AML-193 (cell line): ENCODE measurements at places on chromosomes 6 and 20.

GRCh38 chr20:26295006-26295405 is 598.4 kb upstream of the ZNF337 start:
- no peak for DNase-seq

- no peak for DNase-seq
These were observed 327.3 kb upstream of the RNF24 start for GRCh38 chr20:4342609-4343008.

GRCh38 chr6:20314866-20315845 is 86.5 kb upstream of the E2F3 start:
- no peak for DNase-seq

GRCh38 chr6:37202788-37203491 is 33.0 kb downstream of the PIM1 start:
- no peak for DNase-seq

DNA sequence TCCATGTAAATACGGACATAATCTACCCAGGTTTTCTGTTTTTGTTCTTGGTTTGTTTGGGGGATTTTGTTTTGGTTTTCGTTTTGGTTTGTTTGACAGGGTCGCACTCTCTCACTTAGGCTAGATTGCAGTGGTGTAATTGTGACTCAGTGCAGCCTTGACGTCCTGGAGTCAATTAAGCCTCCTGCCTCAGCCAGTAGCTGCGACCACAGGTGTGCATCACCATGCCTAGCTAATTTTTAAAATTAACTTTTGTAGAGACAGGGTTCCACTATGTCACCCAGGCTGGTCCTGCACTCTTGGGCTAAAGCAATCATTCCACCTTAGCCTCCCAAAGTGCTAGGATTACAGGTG is 37.8 kb upstream of the EYA4 start:
- DNase-seq = no peak

- DNase-seq = no peak
These were observed 106.5 kb downstream of the HACE1 start for GRCh38 chr6:104753251-104753650.

GRCh38 chr20:24634855-24635254 is 165.4 kb downstream of the SYNDIG1 start:
- DNase-seq = no peak

GRCh38 chr6:89566008-89566800 is 72.3 kb downstream of the LYRM2 start:
- DNase-seq = no peak

GRCh38 chr6:157265635-157266034 is 57.7 kb downstream of the TMEM242 start:
- no peak for DNase-seq

DNA sequence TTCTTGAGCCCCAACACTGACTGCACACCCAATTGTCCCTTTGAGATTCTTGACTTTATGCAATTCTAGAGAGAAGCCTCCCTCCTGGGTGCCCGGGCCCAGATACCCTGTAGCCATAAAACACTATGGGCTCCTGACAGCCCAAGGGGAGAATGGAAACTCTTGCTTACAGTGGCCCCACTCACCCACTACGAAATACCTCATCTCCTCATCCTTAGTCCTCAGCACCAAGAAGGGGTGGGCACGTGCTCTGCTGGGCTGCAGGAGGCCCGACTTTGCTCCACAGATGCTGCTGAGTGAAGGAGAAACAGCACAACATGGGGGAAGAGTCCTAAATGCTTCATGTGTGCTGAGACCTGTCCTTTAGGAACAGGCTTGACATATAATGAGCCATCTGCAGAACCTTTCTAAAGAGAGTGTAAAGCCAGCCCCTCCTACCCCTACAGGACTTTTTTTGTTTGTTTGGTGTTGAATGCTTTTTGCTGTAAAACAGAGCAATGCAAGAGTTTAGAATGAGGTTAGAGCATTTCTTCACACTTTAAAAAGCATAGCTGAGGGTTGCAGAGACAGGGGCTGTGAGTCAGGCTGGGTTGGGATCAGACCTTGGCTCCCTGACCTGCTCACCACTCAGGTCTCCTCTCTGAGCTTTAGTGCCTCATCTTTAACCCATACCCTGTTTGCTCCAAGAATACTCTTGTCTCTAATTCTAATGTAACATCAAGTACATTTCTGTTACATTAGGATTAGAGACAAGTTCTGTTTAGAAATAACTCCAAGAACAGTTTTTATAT is 17.6 kb upstream of the SIRPG start:
- no peak for DNase-seq

- no peak for DNase-seq
These were observed 256.3 kb downstream of the ERMARD start for GRCh38 chr6:170007468-170008293.

GRCh38 chr6:17650656-17651309 is 50.7 kb downstream of the FAM8A1 start:
- no peak for DNase-seq

DNA sequence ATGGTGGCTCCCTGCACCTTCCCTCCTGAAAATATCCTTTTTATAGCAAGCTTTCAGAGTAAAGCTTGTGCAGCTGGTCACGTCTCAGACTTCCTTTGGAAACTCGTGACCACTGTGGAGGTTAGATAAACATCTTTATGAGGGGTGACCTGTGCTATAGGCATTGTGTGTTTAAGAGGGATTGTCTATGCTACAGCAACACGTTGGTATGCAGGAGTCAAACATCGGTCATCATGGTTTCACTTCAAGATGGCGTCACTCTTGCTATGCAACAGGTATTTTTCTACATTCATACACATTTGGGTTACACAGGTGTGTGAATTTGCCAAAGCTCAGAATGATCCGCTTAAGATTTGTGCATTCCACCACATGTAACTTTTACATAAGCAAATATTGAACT is 14.6 kb upstream of the BLCAP start:
- no peak for DNase-seq

DNA sequence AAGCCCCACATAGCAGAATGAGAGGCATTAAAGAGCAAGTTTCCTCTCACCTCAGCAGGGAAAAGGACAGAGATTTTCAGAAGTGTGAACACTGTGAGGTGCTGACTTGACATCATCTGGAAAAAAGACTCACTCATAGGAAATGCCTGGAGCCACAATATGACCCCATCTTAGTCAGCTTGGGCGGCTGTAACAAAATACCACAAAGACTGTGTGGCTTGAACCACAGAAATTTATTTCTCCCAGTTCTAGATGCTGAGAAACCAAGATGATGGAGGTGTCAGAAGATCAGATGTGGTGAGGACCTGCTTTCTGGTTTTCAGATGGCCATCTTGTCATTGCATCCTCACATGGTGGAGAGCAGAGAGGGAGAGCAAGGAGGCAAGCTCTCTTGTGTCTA is 253.1 kb downstream of the ADGB start:
- DNase-seq = no peak

DNA sequence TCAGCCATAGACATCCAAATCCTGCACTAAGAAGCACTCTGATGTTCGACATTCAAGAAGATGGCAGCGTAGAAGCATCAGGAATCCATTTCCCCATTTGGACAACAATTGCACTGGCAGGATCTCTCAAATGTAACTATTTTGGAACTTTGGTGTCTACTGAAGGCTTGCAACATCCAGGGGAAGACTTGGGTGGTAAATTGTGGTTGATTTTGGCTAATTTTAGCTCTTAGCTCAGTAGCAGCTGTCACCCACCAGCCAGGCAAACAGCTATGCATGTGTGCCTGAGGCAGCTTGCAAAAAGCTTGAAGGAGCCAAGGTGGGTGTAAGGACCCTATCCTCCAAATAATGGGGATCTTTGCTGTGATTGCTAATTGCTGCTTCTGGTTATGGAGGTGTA is 35.1 kb upstream of the PPP1R3G start:
- DNase-seq = no peak

GRCh38 chr6:53494076-53494475 is 50.8 kb downstream of the GCLC start:
- DNase-seq = no peak

GRCh38 chr6:116205281-116205680 is 48.6 kb downstream of the TSPYL4 start:
- no peak for DNase-seq

- DNase-seq = no peak
These were observed 236.9 kb upstream of the ASCC3 start for GRCh38 chr6:101118136-101118396.

DNA sequence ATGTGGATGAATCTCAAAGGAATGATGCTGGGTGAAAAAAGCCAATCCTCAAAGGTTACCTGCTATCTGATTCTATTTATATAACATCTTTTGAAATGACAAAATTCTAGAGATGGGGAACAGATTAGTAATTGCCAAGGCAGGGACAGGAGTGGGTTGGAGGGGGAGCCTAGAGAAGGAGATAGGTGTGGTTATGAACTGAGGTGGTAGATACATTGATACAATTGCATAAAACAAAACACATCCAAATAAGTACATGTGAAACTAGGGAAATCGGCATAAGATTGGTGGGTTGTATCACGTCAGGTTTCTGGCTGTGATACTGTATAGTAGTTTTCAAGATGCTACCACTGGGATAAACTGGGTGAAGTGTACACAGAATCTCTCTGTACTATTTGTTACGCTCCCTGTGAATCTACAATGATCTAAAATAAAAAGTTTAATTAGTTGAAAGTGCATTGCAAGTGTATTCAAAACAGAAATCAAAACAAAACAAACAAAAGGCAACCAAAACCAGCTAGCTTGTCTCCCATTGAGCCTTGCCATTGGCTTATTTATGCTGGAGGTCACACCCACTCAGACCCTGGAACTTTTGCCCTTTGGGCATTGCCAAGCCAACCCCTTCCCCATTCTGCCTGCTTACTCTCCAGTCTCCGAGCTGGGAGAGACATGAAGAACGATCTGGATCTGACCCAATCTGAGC is 27.8 kb downstream of the PPP1R16B start:
- no peak for DNase-seq

DNA sequence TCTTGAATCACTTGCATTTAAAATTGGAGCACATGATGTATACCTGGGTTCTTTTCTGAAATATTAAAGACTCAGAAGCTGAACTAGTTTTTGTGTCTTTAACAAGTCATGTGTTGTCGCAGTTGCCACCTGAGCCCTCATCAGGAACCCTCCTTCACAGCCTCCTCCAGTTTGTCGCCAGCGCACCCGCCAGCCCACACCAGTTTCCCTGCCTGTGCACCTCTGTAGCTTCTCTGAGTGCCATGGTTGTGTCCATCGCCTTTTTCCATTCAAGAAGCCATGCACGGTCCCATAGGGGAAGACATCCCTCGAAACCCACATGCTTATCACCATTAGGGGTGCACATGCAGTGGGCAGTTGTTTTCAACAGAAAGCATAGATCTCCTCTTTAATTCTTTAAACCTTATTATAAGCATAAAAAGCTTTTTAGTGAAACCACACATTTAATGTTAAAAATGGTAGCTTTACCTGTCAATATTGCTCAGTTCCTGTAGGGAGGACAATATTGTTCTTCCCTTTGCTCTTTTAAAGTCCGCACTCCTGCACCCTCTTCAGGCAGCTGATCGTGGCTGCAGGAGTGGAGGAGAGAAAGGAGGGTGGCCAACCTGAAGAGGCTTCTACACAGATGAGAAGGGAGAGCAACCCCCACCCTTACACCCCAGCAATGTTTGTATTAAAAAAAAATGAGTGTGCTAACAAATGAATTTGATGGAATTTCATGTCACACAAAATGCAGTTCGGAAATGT is 121.9 kb downstream of the CFAP61 start:
- no peak for DNase-seq

DNA sequence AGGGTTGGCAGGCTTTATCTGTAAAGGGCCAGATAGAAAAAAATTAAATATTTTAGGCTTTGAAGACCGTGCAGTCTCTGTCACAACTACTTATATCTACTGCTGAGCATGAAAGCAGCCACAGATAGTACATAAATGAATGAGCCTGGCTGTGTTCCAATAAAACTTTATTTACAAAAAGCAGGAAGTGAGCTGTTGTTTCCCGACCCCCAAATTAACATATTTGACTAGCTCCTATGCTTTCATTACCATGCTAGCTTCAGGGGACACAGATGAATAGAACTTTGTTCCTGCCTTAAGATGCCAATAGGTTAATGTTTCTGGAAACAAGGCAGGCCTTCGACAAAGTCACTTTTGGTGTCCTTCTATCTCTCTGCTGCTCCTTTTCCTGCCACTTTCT is 1058.0 kb upstream of the FLRT3 start:
- no peak for DNase-seq
